Effector CD8-positive, alpha-beta T cell (primary cell): ENCODE measurements at places on chromosomes 1 and 21.

DNA sequence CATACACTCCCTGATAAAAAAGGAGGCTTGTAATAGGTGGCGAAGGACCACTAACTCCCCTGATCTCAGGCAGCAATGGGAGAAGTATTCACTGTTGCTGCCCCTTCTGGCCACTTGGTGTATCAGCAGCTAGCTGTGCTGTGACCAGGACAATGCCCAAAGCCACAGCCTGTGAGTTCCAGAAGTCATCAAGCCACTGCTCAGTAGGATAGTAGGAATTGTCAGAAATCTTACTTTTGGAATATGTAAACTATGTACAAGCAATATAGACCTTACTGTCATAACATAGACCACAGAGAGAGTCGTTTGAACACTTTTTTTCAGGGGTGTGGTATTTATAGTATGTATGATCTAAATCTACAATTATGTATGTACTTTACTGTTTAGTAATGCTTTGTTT, 248.3 kb upstream of the CAMK1G start:
- no peak for DNase-seq

DNA sequence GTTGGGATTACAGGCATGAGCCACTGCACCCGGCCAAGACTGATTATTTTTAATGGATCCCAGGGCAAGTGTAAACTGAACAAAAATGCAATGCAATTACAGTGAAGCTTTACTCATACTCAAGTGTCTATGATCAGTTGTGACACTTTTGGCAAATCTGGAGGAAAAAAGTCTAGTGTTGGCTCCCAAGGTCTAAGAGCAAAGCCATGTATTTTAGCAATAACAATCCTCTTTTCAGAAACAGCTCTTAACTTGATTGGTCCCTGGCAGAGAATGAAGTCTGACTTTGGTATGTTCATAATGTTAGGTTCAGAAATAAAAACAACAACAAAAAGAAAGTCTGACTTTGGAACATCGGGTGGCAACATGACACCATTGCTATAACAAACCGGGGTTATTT, 40.2 kb upstream of the C1orf53 start:
- DNase-seq, result no peak

GRCh38 chr21:25029580-25029979, 577.7 kb downstream of the MRPL39 start:
- no peak for DNase-seq

DNA sequence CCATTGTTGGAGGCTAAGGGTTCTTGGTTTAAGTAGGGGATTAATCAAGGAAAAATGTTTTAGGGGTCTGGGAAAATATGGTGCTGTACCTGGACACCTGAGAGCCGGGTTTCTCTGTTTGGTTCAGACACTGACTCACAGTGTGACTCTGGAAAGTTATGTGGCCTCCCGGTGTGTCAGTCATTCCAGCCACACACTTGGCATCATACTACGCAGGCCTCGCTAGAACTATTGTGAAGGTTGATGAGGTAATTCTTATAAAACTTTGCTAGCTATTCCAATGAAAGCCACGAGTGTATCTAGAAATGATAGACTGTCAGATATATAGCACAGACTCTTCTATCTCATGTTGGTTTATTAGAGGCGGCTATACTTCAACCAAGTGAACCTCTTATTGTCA, 4.8 kb upstream of the CAMSAP2 start:
- DNase-seq, result no peak

DNA sequence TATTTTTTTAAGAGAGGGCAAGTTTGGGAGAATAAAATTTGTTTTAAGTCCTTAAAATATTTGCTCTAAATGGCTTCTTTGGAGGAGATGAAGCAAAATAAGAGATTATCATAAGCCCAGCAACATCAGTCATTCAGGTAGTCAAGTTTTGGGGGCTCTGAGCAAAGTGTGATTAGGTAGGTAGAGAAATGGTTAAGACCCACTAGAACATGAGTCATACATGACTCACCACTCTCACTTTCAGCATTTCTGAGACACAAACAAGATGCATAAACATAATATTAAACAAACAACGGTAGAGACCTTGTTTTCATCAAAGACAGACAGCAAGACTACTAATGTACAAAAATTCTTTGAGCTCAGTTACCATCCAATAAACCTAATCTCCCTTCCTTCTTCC, 272.2 kb downstream of the LMO4 start:
- DNase-seq, result no peak

DNA sequence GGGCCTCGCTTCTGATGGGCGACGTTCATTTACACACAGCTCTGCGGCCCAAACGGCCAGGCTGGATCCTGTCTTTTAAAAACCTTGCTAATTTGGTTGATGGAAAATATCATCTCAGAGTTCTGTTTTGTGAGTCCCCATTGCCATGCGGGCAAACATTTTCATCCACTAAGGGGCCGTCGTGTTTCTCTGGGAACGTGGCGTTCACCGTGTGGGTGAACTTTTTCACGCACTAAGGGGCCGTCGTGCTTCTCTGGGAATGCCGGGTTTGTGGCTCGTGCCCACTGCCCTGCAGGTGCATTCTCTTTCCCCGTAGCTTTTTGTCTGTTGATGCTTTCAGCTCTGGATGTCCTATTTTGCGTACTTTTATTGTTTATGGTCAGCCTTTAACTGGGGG, 6.8 kb downstream of the COL18A1 start:
- DNase-seq, result no peak

GRCh38 chr1:209862391-209863356, 34.9 kb downstream of the UTP25 start:
- no peak for DNase-seq
